ENCODE measurements at places on chromosomes 6 and 20. TPM values are rescaled to one million over a fixed set of nuclear protein-coding genes. Genes with fewer than 3 reads are reported as not detected.

PLEKHG1 gene
- total RNA-seq: 1.2 TPM

APOM gene
- total RNA-seq: 1.9 TPM

TBXT gene
- not detected for total RNA-seq

WFDC2 gene
- total RNA-seq: 0.34 TPM

DSP gene
- not detected for total RNA-seq

RPS6KA2 gene
- total RNA-seq: 4.6 TPM

RAET1G gene
- not detected for total RNA-seq

BFSP1 gene
- 3.3 TPM for total RNA-seq

FRK gene
- 0.02 TPM for total RNA-seq

SIGLEC1 gene
- total RNA-seq: not detected

POPDC3 gene
- not detected for total RNA-seq

ANKEF1 gene
- 2.9 TPM for total RNA-seq

GTF3C6 gene
- 100 TPM for total RNA-seq

TBC1D20 gene
- 40.3 TPM for total RNA-seq

HSPA1B gene
- total RNA-seq: 85.0 TPM

OVOL2 gene
- not detected for total RNA-seq

SIRPB1 gene
- 4.5 TPM for total RNA-seq

ADGRF5 gene
- total RNA-seq: not detected

BEND6 gene
- not detected for total RNA-seq

RAB44 gene
- 0.12 TPM for total RNA-seq

CLPSL2 gene
- not detected for total RNA-seq

BMP5 gene
- total RNA-seq: not detected

All from T-helper 1 cell treated with Interleukin-12 subunit alpha and Interleukin-12 subunit beta and Interleukin-4 antibody, amounts not matched to agents 30 ng/mL and 1 ng/mL, for 36 hours (primary cell).